ENCODE measurements at places on chromosomes 1 and 21.

- peak; percentile 38 for DNase-seq
Measured at GRCh38 chr1:218164930-218165700, 120.0 kb upstream of the RRP15 start.

GRCh38 chr1:52460694-52461093 lies 56.3 kb downstream of the PRPF38A start:
- DNase-seq: no peak

GRCh38 chr1:90475631-90476030 lies 241.5 kb downstream of the BARHL2 start:
- DNase-seq: no peak

DNA sequence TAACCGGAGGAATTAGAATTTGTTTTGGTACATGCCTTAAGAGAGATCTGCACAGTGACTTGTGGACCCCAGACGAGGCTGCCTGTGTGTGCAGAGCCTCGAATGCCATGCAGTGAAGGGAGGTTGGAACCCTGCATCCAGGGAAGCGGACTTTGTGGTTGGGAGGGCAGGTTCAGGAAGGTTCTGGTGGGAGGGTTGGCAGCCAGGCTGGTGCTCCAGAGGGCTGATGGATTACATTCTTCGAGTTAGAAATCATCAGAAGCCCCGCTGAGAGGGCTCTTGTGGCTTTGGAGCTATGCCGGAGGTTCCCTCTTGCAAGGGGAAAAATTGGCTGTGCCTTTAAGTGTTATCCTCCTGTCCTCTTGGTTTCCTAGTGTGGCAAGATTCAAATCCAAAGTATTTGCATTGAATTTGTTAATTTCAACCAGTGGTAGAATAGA lies 21.1 kb downstream of the ROR1 start:
- no peak for DNase-seq

GRCh38 chr1:167633258-167633944 lies 3.4 kb downstream of the RCSD1 start:
- DNase-seq: peak; percentile 28

GRCh38 chr1:180198196-180198595 lies 31.9 kb upstream of the LHX4 start:
- no peak for DNase-seq

DNA sequence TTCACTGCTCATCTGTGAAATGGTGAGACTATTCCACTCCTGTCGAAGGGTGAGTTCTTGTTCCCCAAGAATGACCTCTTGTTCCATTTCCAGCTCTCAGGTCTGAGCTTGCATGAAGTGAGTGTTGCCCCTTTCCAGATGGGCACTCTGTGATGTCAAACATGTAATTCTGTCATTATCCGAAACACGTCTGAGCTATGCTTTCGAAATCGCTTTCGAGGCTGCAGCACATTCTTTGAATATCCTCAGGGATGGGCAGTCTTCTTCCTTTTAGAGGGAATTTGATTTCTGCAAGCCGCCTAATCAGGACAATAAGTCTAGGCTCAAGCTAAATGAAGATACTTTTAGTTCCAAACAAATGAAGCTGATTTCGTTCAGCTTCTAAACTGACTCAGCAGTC lies 15.1 kb downstream of the NFASC start:
- DNase-seq: no peak

GRCh38 chr1:105102371-105102770 lies 1352.7 kb downstream of the AMY1C start:
- no peak for DNase-seq

- no peak for DNase-seq
Measured at GRCh38 chr1:31405578-31406245, 7.3 kb upstream of the SERINC2 start.

GRCh38 chr21:36207577-36208320 lies 51.1 kb downstream of the DOP1B start:
- DNase-seq: no peak

DNA sequence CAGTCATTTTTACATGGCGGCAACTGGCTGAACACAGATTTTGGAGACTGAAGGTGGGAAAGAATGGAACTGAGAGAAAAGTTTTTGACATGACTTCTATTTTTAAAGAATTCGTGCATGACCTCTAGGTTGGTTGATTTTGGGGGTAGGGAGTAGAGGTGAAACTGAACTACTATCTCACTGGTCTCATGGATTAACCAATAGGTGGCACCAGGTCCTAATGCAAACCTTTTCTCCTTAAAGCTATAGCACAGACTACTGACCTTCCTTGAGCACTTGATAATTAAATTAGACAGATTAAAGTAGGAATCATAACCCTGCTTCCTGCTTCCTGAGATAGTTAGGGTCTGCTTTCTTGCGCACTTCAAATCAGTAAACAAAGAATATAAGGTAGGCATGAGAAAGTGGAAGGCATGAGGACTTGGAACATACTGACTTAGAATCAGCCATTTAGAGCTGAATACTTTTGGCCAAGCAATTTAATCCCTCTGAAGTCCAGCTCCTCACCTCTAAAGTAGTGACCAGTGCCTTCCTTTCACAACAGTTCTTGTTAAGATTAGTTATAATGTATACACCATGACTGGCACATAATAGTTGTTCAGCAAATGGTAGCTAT lies 206.0 kb downstream of the CENPF start:
- no peak for DNase-seq

DNA sequence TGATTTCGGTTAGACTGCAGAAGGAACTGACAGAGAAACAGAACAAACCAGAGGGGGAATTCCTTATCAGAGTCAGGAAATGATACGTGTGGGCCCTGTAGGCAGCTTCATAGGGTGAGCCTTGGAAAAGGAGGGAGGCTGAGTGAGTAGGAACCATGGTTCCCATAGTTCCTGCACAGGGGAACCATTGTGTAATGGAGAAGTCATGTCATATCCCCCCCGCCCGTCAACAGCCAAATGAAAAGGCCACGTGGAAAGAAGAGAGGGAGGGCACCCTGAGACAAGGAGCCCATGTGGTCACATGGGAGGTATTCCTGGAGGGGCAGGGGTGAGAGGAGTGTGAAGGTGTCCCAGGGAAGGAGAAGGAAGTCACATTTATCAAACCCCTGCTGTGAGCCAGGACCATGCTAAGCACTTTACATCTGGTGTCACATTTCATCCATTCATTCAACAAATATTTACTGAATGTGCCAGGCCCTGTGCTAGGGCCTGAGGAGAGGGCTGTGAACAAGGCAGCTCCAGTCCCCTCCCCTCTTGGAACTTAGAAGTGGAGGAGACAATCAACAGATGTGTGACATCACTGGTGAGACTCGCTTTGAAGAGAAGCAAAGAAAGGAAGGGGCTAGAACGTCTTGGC lies 15.7 kb upstream of the FGR start:
- no peak for DNase-seq

DNA sequence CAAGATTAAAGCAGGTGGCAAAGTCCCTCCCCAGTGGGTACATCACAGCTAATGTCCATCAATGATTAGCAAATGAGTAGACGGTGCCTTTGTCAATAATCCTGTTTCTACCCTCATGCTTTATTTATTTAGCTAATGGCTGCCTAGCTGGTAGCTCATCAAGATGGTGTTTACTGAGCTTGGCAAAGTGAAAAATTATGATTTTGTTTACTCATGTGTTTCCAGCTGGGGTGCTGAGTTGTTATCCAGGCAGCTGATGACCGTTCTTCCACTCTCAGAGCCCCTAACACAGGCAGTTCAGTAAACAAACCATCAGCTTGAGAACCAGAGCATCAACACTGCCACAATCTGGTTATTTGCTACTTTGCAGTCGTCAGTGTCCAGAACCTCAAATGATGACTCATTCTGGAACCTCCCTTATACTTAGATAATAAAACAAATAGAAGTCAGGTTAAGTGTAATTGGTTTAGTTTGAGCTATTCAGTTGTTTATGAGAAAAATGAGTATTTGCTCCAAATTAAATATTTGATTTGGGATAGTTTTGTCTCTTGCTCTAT lies 163.9 kb downstream of the ST6GALNAC5 start:
- DNase-seq: no peak

DNA sequence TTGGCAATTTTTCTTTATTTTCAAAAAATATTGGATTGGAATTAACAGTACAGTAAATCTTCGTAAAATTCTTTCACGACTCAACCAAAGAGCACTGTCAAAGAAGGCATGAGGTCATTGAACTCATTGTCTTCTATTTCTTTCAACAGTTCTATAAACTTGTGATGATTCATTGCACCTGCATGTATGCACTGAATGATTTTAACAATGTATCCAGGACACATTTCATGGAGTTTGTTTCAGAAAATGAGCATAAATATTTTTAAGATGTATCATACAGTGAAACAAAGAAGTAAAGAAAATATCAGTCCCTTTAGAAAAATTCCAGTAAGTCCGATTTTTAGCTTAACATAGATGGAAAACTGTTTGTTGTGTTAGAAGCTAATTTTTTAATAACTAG lies 33.6 kb upstream of the CD34 start:
- DNase-seq: no peak

GRCh38 chr21:25809013-25809412 lies 74.2 kb downstream of the GABPA start:
- no peak for DNase-seq

All from activated T-cell treated with anti-CD3 and anti-CD28 coated beads, Interleukin-2, amount 50 U/mL, for 24 hours (primary cell).